NCI-H1417 (cell line): ENCODE measurements at places on chromosomes 6 and 20.

DNA sequence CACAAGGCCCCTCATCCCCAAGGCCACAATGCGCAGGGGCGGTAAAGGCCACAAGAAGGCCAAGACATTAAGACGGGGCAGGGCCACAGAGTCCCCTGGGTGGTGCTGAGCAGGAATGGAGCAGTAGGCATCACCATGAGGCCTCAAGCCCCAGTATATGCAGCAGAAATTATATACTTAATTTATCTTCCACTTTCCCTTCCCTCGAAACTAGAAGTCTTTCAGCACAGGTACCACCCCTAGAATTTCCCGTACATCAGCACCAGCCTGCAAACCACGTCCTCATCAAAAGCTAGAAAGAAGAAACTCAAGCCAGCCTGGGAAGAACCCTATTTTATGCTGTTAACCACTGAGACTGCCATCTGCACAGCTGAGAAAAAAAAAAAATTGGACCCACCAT is 89.4 kb downstream of the PLG start:
- no peak for DNase-seq

GRCh38 chr20:31595654-31596411 is 9.3 kb upstream of the ID1 start:
- no peak for DNase-seq

DNA sequence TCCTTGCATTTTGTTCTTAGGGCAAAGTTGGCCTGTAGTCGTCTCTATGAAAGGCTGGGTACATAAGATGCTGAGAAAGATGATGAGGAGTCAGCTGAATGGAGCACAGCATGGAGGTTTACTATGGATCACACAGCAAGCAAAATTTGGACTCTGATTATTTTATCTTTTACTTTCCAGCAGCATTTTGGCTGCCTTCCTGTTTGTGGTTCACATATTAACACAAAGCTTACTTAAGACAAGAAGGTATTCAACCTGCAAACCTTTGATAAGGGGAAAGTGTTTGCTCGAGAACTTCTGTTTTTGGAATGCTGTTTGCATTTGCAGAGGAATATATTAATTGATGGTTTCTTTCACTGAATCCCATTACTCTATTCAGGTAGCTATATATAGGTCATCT is 103.1 kb upstream of the ENPP5 start:
- no peak for DNase-seq

DNA sequence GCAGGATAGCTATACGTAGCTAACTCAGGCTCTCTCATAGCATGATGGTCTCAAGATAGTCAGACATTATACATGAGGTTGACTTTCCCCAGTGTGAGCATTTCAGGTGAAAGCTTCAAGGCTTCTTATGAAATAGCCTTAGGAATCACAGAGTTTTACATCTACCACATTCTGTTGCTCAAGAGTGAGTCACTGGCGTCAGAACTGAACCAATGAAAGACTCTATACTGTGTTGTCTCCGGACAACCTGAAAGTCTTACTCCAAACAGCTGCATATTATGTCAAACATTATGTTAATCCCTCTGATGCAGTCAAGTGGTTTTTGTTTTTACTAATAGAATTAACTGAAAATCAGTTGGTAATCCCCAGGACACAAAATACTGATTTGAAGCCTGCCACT is 79.8 kb upstream of the TRDN start:
- no peak for DNase-seq

DNA sequence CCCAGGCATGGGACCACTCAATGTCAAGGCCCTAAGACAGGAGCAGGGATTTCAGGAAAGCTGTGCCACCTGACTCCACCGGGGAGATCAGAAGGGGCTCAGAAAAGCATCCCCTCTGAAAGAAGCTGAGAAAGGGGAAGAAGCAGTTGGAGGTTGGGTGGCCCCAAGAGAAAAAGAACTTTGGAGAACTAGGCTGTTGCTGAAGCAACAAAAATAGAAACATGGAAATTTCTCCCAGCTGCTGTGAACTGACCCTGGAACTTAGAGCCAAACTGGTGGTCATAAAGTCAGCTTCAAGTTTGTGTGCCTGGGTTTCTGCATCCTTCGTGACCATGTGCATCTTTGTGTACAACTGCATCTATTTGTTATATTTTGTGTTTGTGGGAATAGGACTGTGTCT is 534.5 kb downstream of the MAFB start:
- DNase-seq, result no peak
